ENCODE measurements at places on chromosomes 13 and 19.

GRCh38 chr19:18718015-18718526 lies 34.6 kb downstream of the CRTC1 start:
- DNase-seq, result no peak

GRCh38 chr19:35645680-35646511 lies 2.2 kb upstream of the COX6B1 start:
- DNase-seq, result no peak

DNA sequence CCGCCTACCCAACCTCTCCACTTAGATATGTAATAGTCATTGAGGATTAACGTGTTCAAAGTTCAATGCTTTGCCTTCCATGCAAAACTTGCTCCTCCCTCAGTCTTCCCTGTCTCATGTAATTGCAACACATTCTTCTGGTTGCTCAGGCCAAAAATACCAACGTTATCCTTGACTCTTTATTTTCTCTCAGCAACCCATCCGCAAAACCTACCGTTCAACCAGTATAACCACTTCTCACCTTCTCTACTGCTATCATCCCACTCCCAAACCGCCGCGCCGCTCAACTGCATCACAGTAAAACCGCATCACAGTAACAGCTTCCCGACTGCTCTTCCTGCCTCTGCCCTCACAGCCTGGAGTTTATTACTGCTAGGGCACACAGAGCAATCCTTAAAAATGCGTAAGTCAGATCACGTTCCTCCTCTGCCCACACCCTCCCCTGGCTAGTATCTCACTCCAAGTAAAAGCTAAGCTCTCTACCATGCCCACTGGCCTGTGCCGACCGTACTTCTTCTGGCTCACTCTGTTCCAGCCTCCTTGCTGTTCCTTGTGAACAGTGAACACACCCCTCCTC lies 8.2 kb downstream of the MTIF3 start:
- no peak for DNase-seq

- DNase-seq, result no peak
These were observed 9.6 kb downstream of the INSL3 start for GRCh38 chr19:17811681-17812080.

DNA sequence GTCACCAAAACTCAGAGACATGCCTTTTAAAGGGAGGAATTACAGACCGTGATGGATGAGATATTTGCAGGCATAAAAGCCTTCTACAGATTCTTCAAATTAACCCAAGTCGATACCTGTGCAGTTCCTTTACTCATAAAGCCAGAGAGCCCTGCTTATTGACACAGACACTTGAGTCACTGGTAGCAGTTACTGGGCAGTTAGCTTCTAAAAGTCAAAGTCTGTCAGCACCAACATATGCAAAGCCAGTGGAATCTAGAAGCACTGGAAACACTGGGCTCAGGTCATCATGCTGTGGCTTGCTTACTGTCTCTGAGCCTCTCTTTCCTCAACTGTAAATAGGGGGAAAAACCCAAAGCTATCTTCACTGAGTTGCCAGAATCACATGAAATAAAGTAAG lies 25.7 kb upstream of the LRCH1 start:
- no peak for DNase-seq

DNA sequence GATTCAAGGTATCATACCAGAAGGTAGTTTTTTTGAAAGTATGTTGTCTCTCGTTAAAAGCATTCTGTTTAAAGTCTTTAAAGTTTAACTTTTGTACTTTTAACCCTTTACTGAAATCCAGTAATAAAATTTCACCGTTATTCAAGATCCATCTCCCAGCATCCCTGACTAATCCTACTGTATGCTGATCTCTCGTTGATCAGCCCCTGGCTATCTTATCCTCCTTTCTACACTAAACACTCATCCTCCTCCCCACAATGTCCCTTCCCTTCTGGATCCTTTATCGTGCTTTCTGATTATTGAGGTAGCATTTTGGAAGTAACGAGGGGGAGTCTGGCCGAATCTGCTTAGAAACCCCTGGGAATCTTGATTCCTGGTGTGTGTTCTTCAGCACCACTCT lies 1.3 kb downstream of the TPP2 start:
- DNase-seq, result no peak

GRCh38 chr13:43297967-43298678 lies 274.7 kb downstream of the DNAJC15 start:
- DNase-seq, result no peak

DNA sequence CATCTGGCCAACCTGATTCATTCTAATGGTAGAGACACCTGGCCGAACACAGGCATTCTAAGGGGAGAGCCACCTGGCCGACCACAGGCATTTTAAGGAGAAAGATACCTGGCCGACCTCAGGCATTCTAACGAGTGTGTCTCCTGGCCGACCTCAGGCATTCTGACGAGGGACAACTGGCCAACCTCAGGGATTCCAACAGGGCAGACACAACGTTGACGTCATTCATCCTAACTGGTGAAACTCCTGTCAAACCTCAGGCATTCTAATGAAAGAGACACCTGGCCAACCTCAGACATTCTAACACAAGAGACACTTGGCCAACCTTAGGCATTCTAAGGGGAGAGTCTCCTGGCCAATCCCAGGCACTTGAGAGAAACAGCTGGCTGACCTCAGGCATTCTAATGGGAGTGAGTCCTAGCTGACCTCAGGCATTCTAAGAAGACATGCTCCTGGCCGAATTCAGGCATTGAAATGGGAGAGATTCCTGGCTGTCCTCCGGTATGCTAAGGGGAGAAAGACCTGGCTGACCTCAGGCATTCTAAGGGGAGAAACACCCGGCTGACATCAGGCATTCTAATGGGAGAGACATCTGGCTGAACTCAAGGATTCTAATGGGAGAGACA lies 1352.5 kb downstream of the UQCRFS1 start:
- DNase-seq, result no peak

DNA sequence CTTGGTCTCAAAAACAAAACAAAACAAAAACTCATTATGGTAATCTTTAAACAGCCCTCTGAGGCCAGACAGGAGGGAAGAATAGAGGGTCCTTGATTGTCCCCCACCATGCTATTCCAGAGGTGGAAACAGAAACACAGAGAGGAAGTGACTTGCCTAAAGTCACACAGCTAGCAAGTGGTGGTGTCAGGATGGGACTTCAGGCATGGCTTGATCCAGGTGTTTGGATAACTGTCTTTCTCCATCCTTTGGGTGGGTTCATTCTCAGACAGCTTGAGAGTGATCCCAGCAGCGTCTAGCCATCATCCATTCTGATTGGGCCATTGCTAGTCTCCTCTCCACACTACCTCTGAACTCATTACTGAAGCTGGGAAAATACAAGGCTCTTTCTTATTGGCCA lies 12.5 kb downstream of the COLGALT1 start:
- no peak for DNase-seq

DNA sequence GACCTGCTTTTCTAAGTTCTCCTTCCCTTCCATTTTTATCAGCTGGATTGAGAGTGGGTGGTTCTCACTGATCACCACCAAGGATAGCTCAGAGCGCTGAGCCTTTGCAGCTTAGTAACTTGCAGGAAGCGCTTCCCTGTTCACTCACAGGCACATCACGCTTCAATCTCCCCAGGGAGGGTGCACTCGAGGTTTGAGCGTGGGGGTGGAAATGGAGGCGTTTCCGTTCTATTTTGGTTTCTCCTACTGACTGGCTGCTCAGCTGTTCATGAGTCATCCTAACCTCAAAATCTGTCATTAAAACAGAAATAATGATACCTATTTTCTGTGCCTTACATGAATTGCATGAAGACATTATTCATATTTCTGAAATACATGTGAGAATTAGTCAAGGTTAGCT lies 292.1 kb downstream of the SPRY2 start:
- peak; percentile 52 for DNase-seq

DNA sequence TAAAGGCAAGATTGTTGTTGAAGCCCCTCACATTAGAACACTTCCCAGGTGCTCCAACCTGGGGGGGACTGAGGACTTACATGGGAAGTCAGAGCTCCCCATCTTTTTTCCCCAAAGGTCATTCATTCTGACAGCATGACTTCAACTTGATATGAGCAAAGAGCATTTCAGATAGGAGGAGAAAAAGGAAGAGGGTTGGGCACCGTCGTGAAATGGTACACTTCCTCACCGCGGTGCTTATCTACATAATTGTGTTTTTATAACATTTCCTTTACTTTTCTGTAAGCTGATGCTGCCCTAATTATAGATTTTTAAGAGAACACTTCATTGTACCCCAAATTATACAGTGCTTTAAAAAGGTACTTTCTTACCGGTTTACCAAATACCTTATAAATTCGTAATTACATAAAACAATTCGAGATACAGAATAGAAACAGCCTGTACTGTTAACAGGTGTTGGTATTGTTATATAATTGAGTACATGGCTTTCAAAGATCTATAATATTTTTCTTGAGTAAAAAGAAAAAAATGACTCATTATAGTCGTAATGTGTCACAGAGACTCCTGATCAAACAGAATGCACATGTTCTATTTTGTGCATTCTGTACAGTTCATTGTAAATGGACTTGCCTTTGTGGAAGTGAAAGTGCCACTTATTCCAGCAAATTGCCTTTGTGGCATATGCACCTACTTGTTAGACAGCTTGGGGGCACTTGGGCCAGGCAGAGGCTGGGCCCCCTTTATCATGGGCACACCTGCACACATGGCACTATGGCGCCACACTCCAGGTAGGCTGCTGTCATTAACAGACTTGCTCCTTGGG lies 81.8 kb downstream of the GGACT start:
- DNase-seq, result no peak

DNA sequence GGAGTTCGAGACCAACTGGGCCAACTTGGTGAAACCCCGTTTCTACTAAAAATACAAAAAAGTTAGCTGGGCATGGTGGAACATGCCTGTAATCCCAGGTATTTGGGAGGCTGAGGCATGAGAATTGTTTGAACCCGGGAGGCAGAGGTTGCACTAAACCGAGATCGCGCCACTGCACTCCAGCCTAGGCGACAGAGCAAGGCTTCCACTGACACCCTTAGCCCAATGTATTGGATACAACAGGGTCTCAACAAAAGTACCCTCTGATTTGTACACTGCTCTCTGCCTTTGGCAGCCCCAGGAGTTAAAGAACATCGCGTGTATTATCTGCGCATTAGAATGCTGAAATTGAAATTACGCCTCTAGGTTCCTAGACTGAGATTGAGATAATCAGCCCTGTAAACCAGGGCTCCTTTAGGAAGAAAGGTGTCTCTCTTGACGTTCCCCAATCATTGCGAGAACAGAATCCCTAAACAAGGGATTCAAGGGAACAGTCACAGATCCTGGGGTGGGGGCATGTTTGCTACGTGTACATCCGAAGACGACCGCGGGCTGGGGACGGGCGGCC lies 21.9 kb downstream of the IPO5 start:
- DNase-seq, result no peak

GRCh38 chr13:107678075-107678689 lies 537.2 kb downstream of the LIG4 start:
- DNase-seq, result no peak

DNA sequence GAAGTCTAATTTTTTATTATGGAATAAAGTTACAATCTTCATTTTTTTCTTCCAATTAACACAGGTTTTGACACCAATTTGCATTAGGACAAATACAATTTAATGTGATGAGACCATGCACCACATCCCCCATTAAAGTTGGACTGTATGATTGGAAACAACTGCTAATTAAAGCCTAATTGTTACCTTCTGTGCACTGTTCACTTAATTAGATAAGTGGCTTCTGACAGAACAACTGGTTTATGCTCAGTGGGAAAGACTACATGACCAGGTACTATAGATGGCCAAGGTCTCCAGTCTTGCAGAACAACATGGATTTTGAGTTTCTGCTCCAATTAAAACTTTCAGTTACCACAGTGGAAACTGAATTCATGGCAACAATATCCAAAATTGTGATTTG lies 198.1 kb downstream of the FGF14 start:
- DNase-seq, result no peak

DNA sequence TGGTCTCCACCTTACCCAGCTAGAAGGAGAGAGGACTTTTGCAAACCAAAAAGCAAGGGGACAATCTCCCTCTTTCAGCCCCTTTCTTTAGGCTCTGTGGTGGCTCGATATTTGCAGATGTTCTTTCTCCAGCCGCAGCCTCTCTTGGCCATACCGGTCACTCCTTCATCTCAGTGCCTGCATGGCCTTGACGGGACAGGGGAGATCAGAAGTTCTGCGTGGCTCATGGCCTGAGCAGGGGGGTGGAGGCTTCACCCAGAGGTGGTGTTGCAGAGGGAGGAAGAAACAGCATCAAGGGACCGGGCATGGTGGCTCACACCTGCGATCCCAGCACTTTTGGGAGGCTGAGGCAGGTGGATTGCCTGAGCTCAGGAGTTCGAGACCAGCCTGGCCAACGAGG lies 53.2 kb downstream of the MYO9B start:
- DNase-seq, result no peak

GRCh38 chr13:32216281-32216680 lies 98.9 kb downstream of the ZAR1L start:
- DNase-seq, result no peak

GRCh38 chr13:111534751-111535522 lies 214.5 kb downstream of the TEX29 start:
- no peak for DNase-seq

GRCh38 chr19:4140237-4140711 lies 13.2 kb upstream of the CREB3L3 start:
- DNase-seq, result peak; percentile 18

- no peak for DNase-seq
These were observed 6.4 kb downstream of the ARHGEF7 start for GRCh38 chr13:111121506-111121905.

DNA sequence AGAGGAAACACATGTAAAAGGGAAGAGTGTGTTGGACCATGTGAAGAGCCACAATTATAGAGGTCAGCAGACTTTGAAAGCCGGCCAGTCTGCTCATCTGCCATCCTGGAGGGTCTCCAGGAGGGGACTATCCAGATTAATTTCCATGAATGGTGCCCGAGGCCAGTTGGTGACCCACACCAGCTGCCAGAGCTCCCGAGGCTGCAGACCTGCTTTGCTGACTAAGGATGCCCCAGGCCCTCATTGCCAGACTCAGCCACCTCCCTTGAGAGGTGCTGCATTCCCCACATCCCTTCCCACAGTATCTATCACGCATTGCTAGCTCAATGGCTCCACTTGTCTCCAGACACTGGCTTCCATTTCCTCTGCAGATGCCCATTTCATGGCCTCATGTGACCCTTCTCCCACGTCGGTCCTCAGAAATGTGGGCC lies 110.3 kb downstream of the NALCN start:
- no peak for DNase-seq

DNA sequence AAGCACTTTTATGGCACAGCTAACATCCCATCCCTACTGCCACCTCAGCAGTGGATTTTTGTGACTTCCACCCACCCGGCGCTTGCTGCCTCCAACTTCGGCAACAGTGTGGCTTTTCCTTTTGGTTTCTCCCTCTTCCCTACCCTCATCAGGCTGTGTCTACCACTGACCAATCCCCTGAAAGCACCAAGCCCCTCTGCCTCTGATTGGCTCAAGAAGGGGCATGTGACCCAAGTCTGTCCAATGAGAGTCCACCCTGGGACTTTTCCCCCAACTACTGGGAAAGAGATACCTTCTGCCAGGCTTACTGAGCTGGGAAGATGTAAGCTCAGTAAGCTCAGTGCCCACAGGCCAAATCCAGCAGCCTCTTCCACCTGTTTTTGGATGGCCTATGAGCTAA lies 5.8 kb downstream of the SMIM7 start:
- no peak for DNase-seq

All from bone marrow (tissue), 2 donors.